ENCODE measurements at places on chromosomes 5 and 9.

- DNase-seq = no peak
Measured at GRCh38 chr9:133008406-133008805, 22.4 kb upstream of the GTF3C5 start.

- DNase-seq = no peak
Measured at GRCh38 chr5:40716000-40716399, 36.3 kb downstream of the PTGER4 start.

DNA sequence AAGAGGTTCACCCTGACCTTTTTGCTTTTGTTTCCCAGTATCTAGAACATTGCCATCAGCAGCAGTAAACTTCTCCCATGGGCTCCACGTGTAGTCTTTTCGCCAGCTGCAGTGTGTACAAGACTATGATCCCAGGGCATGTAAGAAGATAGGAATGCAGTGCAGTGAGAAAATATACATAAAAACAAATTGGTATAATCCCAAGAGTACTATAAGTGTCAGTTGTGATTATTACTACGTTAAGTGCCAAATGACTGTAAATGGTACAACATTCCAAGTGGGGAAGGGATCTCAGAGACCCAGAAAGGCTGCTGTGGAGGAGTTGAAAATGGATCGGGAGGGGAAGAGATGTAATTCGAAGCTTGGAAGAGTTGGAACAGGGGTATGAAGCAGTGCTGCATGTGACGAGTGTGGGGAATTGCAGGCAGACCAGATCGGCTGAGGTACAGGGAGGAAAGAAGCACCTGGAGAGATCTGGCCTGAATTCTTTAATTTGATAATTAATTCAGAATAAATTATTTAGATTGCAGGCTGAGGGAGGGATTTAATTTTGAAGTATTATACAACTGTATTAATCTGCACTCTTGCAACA, 95.1 kb downstream of the FBXL7 start:
- DNase-seq = no peak

GRCh38 chr9:2816476-2817141, 27.3 kb downstream of the PUM3 start:
- no peak for DNase-seq

- DNase-seq = no peak
Measured at GRCh38 chr9:121581786-121582600, 69.4 kb upstream of the DAB2IP start.

GRCh38 chr9:123749580-123750202, 180.2 kb downstream of the DENND1A start:
- DNase-seq = no peak

- DNase-seq = no peak
Measured at GRCh38 chr5:87260604-87261192, 7.0 kb upstream of the RASA1 start.

DNA sequence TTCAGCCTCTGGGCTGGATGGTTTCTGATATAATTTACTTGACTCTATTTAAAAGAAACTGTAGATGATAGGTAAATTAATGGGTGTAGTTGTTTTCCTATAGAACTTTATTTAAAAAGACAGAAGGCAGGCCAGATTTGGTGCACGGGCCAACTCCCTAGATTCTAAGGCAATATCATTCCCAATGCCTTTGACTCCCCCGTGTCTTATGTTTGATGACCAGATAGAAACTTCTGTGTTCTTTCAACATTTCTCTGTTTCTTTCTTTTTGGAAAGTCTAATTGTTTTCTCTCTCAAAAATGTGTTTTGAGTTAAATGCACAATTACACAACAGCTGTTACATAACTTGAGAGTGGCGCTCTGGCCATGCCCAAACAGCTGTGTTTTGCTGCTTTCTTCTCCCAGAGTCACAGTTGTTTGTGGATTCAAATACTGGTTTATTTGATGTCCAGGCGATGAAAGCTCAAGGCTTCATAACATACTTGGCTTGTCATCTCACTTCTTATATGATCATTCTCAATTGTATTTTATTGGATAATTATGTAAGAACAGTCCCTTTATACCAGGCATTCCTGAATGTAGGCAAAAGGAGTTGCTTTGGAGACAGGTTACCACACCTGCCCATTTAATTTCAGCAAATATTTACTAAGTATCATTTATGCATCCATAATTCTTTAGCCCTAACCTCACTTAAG, 1.7 kb upstream of the ALDH1A1 start:
- DNase-seq = peak; percentile 48

DNA sequence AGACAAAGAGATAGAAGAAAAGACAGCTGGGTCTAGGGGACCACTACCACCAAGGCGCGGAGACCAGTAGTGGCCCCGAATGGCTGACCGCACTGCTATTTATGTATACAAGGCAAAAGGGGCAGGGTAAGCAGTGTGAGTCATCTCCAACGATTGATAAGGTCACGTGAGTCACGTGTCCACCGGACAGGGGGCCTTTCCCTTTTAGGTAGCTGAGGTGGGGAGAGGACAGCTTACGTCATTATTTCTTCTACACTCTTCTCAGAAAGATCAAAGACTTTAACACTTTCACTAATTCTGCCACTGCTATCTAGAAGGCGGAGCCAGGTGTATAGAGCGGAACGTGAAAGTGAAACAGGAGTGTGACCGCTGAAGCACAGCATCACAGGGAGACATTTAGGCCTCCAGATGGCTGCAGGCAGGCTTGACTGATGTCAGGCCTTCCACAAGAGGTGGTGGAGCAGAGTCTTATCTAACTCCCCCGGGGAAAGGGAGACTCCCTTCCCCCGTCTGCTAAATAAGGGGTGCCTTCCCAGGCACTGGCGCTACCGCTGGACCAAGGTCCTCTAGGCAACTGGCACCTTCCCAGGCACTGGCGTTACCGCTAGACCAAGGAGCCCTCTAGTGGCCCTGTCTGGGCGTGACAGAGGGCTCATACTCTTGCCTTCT, 6.1 kb upstream of the PRR16 start:
- peak; percentile 40 for DNase-seq

DNA sequence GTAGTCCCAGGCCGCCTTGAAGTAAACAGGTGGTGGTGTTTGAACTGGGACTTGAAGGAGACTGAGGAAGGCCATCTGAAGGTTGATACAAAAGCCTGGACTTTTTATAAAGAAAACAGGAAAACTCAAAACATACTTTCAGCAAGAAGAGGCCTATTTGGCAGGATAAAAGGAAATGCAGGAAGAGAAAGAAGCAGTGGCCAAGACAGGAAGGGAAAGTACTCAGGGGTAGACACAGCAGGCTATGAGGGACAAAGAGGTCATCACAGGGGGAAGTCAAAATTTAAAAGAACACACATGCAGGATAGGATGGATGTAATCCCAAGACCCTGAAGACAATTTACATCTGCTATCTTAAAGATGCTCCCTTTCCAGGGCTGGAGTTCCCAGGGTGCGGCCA, 13.0 kb downstream of the TLE1 start:
- DNase-seq = no peak

GRCh38 chr5:90020575-90021538, 388.7 kb downstream of the CETN3 start:
- DNase-seq = peak; percentile 32

DNA sequence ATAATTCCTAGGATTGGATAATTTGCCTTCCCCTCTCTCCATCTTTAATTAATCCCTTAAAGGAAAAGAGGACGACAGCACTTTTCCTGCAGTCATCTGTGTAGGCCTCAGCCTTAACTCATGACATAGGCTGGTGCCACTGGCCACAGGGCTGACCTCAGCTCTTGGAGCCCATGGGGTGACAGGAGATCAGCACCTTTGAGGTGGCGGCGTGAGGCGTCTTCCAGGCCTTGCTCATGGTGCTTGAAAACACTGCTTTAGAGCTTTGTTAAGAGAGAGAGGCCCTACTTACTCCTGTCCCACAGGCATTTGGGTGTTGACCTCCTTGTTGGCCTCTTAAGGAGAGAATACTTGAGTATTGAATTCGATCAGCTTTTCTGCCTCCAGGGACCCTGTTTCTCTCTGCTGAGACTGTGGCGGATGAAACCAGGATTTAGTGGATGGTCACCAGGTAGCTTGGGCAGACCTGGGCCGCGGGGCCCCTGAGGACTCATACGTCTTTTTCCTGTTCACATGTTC, 23.4 kb downstream of the TENT4A start:
- no peak for DNase-seq

DNA sequence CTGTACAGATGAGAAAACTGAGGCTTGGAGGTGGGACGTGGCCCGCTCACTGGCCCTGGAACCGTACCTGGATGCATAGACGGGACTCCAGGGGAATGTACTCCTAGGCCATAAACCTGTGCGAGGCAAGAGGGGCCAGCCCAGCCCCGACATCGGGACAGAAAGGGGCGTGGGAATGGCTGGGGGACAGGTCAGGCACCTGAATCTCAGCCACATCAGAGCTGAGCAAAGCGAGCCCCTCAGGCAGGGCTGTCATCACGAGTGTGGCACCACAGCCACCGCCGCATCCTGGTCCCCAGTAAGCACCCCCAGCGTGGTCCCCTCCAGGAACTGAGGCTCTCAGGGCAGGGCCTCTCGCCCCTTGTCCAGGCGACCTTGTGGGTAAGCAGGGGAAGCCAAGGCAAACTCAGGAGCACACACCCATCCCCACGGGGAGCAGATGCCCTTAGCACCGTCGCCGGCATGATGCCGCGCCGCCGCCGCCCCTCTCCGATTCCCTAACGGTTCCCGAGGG, 16.5 kb downstream of the NACC2 start:
- no peak for DNase-seq

DNA sequence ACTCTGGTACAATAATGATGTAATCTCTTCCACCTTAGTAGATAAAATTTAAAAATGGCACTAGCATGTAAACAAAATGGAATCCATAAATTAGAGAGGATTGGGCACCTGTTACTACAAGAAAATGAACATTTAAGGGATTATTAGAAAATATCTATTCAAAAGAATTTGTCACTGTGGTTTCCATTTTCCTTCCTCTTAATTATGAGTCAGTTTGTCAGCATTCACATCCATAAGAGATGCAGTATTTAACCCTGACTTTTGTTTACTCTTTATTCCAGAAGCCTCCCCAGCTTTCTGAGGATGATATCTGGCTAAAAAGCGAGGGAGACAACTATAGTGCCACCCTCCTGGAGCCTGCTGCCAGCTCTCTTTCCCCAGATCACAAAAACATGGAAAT, 72.1 kb downstream of the C9orf152 start:
- no peak for DNase-seq

- no peak for DNase-seq
Measured at GRCh38 chr9:98961513-98962180, 17.9 kb downstream of the COL15A1 start.

- no peak for DNase-seq
Measured at GRCh38 chr9:37926737-37927118, 22.8 kb upstream of the SLC25A51 start.

GRCh38 chr5:107541400-107541799, 129.3 kb downstream of the EFNA5 start:
- no peak for DNase-seq

- no peak for DNase-seq
Measured at GRCh38 chr5:73198833-73199592, 26.0 kb downstream of the TMEM174 start.

GRCh38 chr5:6412811-6413210, 34.5 kb upstream of the MED10 start:
- no peak for DNase-seq

DNA sequence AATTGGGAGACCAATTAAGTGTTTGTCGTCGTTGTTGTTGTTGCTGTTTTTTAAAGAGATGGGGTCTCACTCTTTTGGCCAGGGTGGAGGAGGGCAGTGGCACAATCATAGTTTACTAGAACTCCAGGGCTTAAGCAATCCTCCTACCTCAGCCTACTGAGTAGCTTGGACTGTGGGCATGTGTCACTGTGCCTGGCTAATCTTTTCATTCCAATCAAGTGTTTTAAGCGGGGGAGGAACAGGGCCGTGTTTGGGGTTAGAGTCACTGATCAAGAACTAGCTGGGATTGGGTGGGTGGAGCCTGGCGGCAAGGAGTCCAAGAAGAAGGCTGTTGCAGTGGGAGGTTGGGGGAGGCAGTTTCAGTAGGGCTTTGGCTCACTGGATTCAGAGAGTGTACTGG, 13.8 kb downstream of the SNX30 start:
- DNase-seq = no peak

DNA sequence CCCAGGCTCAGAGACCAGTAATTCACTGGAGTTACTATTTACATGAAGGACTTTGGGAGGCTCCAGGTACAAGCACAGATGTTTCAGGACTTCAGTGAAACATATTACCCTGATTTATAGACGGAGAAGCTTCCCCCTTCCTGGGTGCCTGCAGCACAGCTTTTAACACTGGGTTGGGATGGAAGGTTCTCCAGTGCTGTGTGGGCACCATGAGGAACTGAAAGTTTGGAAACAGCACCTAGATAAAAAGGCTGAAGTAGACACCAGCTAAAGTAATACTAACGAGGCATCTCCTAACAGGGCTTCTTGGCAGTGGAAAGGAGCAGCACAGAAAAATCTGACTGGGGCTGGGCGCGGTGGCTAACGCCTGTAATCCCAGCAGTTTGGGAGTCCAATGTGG, 70.7 kb downstream of the GCNT1 start:
- no peak for DNase-seq

- DNase-seq = no peak
Measured at GRCh38 chr5:169626779-169627178, 10.3 kb upstream of the DOCK2 start.

DNA sequence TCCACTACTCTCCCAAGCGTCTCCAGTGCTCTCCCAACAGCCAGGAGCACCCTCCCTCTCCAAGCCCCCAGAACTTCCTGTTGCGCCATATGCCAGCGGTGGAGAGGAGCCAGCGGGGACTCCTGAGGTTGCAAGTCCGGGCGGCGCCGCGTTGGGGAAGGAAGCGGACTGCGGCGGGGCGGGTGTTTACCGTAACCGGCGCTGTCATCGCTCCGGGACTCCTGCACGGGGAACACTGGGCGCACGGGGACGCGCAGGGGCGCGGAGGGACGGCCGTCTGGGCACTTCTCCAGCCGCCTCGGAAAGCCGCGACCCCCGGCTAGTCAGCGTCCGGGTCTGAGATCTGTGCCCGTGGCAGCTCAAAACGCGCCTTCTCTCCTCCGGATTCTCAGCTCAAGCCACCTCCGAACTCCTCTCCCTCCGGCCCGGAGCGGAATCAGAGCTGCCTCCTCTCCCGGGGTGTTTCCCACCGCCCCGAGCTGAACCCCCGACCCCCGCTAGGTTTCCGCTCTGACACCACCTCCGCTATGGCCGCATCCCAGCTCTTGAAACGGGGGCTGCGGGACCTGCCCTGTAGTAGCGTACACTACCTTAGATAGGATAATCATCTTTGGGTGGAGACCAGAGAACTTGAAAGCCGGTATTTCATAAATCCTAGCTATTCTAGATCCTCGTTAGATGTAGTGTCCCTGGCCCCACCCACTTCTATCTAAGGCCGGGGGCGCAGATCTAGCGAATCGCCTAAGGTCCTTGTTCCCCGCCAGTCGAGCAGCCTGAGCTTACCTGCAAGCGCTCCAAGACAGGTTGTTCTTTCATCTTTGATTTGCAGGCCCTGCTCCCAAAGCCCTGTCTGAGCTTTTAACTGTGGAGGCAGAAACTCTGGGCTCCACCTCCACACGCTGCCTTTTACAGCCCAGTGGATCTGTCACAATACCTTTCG, at the start of gene TRPM6:
Gene TRPM6 (minus strand): TSS at position 881 of the 940 bp plus-strand sequence. CDS start 65 bp downstream, at position 816.
- peak; percentile 67 for DNase-seq

- DNase-seq = no peak
Measured at GRCh38 chr9:88321764-88322163, 66.5 kb upstream of the SPIN1 start.

- no peak for DNase-seq
Measured at GRCh38 chr5:7391814-7392692, 3.9 kb upstream of the ADCY2 start.

- DNase-seq = no peak
Measured at GRCh38 chr5:174239718-174240117, 194.2 kb downstream of the NSG2 start.

GRCh38 chr5:95600557-95600956, 19.3 kb upstream of the GPR150 start:
- DNase-seq = no peak

Measured in NCI-H2029 (cell line).